Midbrain (tissue), 1 donor: ENCODE measurements at places on chromosomes 11 and 22.

GRCh38 chr11:130703489-130704190, 212.6 kb downstream of the SNX19 start:
- no peak for DNase-seq

- no peak for DNase-seq
These were observed 213.6 kb downstream of the RAB38 start for GRCh38 chr11:87961606-87962005.

DNA sequence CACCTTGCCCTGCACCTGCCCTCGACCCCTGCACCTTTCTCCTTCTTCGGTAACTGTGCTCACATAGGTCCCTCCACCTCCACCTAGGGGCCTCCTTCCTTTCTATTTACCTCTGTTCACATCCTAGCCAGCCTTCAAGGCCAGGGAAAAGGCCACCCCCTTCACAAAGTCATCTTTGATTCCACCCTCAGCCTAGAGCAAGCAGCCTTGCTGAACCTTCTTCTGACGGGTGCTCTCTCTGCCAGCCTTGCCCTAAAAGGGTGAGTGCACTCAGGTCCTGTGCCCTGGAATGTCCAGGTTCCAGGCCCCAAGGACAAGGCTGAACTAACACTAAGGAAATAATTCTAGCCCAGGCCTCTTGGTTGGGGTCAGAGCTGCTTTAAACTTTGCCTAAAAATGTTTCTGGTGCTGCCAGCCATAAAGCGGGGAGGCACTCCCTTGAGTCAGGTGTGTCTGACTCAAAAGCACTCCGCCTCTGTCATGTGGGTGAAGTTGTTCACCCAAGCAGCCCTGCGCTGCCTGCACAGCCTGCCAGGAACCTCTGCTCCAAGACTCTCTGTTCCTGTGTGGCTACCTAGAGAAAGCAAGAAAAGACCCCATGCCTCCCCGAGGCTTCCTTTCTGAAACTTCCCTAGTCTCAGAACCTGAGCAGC, 9.2 kb upstream of the FAM83F start:
- DNase-seq: no peak

DNA sequence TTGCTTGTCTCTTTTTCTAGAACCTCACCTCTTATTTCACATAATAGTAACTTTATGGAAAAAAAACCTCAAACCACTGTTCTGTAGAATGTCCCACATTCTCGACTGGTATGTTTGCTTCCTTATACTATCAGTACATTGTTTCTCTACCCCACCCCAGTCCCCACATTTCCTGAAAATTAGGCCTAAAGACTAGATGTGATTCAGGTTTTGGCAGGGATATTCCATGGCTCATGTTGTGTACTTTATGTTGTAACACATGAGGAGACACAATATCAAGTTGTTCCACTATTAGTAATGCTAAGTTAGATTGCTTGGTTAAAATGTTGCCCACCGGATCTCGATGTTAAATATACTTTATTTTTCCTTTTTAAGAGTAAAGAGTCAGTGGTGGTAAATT, 34.7 kb downstream of the DDIAS start:
- DNase-seq: no peak

DNA sequence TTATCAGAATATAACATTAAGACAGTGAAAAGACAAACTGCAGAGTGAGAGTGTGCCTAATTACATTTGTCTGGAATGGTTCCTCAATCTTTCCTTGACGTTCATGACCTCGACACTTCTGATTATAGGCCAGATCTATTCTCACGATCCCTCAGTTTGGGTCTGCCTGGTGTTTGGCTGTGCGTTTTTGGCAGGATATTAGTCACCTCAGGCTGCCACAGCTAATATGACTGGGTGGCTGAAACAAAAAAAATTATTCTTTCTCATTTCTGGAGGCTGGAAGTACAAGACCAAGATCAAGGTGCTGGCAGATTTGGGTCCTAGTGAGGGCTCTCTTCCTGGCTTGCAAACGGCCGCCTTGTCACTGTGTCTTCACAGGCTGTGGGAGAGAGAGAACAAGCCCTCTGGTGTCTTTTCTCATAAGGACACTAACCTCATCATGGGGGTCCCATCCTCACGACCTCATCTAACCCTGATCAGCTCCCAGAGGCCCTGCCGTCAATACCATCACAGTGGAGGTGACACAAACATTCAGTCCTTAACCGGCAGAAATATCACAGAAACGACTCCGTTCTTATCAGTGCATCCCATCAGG, 23.2 kb downstream of the IFITM10 start:
- no peak for DNase-seq
